Sciatic nerve (tissue), 2 donors: ENCODE measurements at places on chromosomes 12 and 14. TPM values are rescaled to one million over a fixed set of nuclear protein-coding genes. Genes with fewer than 3 reads are reported as not detected.

DNA sequence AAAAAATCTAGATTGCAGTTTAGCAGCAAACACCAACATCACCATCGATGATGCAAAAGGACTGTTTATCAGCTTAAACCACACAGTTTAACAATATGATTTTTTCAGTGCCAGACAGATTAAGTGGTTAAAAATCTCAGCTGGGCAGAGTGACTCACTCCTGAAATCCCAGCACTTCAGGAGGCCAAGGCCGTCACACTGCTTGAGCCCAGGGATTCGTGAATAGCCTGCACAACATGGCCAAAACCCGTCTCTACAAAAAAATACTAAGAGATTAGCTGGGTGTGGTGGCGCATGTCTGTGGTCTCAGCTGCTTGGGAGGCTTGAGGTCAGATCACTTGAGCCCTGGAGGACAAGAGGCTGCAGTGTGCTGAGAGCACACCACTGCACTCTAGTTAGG lies 8.9 kb downstream of the RSRC2 start:
- no peak for DNase-seq

DNA sequence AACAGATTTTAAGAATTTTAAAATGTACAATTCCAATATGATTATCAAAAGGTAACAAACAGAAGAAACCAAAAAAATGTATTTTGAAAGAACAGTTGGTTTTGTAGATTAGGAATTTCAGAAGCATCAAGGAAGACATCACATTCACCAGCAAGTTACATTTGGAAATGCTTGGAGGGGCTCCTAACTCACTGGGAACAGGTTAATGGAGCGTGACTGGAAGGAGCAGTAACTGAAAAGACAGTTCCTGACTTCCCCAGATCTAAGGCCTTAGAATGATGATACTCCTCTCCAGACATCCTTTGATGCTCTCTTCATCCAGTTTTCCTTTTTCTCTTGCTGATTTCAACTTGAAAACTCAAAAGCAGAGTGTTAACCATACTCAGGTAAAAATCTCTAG lies 220.0 kb upstream of the EGLN3 start:
- no peak for DNase-seq

- no peak for DNase-seq
Measured at GRCh38 chr14:93064411-93065271, 51.1 kb downstream of the ITPK1 start.

GRCh38 chr12:132423820-132424645 lies 65.9 kb upstream of the FBRSL1 start:
- DNase-seq, result no peak

GRCh38 chr14:80425686-80426085 lies 214.4 kb upstream of the DIO2 start:
- DNase-seq, result no peak

- no peak for DNase-seq
Measured at GRCh38 chr14:69087061-69087461, 65.9 kb downstream of the DCAF5 start.

- no peak for DNase-seq
Measured at GRCh38 chr14:100079726-100080005, 14.4 kb downstream of the EVL start.

Gene TAS2R42
- not detected for total RNA-seq
